Stimulated activated CD4-positive, alpha-beta T cell treated with anti-CD3 and anti-CD28 coated beads, Interleukin-4, amount 100 ng/mL, for 24 hours (primary cell): ENCODE measurements at places on chromosomes 13 and 19.

DNA sequence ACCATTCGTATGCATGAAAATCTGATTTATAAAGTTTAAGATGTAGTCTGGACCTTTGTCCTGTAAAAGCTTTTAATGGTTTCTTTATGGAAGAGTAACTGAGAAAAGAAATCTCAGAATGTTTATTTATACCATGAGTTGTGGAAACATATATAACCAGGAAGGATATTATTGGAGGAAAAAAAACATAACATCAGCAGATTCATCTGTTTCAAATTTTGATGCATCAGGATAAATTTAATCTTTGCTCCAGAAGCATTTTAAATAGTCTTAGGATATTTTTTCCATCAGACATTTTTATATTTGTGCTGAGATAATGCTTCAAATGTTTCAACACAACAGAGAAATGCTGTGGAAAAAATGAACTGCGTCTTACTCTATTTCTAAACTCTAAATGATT, 31.2 kb upstream of the CSNK1A1L start:
- no peak for DNase-seq

DNA sequence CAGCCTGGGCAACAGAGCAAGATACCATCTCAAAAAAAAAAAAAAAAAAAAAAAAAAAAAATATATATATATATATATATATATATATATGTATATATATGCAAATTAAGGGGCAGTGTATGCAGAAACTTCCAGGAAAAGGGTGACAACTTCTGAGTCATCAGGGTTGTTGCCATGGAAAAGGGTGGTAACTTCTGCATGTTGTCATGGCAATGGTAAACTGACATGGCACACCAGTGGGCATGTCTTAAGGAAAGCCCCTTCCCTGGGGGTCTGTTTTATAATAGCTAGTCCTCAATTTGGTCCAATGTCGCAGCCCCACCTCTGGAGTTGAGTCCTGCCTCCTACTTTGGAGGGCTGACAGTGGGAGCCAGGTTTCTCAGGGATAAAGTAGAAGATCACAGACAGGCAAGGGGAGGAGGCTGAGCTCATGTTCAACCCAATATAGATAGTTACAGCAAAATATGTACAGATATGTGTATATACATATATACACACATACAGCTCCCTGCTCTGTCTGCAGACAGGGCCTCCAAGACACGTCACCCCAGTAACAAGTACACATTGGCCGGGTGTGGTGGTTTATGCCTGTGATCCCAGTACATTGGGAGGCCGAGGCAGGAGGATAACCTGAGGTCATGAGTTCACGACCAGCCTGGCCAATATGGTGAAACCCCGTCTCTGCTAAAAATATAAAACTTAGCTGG, 7.2 kb upstream of the FCHO1 start:
- DNase-seq: no peak

GRCh38 chr19:15551293-15552004, 43.1 kb downstream of the CYP4F22 start:
- peak; percentile 67 for DNase-seq

- DNase-seq: no peak
Observed at GRCh38 chr19:15072930-15073647, 8.9 kb upstream of the OR1I1 start.

- DNase-seq: no peak
Observed at GRCh38 chr13:101579281-101579802, 126.9 kb downstream of the ITGBL1 start.

DNA sequence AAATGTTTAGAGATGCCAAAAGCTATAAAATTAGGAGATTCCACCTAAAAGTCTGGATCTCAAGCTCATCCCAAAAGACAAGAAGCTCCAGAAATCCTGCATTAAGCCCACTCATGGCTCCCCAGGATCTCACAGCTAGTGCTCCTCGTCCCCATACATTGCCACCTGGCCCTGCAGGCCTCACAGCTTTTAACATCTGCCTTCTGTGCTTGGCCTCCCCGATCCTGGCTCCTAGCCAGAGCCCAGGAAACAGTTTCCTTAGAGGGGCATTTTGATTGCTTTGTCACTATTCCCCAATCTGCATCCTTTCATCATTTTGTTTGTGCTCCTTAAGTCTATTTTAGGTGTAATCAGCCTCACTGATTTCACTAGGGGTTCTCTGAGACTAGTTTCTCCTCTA, 14.5 kb upstream of the DCT start:
- no peak for DNase-seq

DNA sequence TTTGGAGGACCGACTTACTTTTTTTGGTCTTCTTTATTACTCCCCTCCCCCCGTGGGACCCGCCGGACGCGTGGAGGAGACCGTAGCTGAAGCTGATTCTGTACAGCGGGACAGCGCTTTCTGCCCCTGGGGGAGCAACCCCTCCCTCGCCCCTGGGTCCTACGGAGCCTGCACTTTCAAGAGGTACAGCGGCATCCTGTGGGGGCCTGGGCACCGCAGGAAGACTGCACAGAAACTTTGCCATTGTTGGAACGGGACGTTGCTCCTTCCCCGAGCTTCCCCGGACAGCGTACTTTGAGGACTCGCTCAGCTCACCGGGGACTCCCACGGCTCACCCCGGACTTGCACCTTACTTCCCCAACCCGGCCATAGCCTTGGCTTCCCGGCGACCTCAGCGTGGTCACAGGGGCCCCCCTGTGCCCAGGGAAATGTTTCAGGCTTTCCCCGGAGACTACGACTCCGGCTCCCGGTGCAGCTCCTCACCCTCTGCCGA, 409 bp downstream of the FOSB start:
- peak; percentile 39 for DNase-seq

DNA sequence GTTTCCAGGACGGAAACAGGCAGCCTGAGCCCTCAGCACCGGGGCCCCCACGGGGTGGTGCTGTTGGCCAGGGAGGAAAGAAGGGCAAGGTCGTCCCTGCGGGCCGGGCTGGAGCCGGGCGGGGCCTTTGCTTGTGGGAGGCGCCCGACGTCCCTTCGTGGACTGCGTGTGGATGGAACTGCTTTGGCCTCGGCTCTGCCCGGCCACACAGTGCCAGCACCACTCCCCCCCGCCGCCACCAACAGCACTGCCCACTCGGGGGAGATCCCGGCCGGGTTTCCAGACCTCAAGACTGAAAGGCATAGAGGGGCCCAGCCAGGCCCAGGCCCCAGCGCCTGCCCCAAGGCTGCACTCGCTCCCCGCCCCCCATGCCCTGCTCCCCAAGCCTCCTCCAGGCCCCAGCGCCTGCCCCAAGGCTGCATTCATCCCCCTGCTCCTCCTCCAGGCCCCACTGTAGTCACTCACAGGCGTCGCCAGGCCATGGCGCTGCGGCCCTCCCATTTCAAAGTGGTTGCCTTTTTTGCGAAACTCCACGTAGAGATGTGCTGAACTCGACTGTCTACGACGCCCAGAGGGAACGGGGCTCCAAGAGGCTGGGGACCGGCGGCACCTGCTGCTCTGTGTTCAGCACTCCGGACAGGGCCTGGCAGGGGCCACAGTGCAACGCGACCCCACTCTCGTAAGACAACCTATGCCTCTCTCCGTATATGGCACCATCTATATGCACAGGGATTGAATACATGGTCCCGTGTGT, 22.5 kb downstream of the C13orf46 start:
- DNase-seq: peak; percentile 66

- DNase-seq: no peak
Observed at GRCh38 chr19:52923778-52924593, 758 bp upstream of the ZNF888 start.

- DNase-seq: no peak
Observed at GRCh38 chr13:101697745-101698144, 245.3 kb downstream of the ITGBL1 start.

DNA sequence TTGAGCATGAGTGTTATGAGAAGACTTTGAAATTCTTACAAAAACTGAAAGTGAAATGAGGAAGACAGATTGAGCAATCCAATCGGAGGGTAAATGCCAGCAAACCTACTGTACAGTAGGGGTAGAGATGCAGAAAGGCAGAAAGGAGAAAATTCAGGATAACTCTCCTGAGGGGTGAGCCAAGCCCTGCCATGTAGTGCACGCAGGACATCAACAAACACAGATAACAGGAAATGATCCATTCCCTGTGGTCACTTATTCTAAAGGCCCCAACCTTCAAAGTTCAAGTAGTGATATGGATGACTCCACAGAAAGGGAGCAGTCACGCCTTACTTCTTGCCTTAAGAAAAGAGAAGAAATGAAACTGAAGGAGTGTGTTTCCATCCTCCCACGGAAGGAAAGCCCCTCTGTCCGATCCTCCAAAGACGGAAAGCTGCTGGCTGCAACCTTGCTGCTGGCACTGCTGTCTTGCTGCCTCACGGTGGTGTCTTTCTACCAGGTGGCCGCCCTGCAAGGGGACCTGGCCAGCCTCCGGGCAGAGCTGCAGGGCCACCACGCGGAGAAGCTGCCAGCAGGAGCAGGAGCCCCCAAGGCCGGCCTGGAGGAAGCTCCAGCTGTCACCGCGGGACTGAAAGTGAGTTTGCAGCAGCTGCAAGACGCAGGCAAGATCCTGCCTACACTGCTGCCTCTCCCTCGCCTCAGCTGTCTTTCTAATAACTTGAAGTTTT, at the start of gene TNFSF13B:
TNFSF13B (plus strand) TSS at position 118 of the 728 bp plus-strand sequence; CDS start at position 296, 178 bp downstream.
- DNase-seq: peak; percentile 60

DNA sequence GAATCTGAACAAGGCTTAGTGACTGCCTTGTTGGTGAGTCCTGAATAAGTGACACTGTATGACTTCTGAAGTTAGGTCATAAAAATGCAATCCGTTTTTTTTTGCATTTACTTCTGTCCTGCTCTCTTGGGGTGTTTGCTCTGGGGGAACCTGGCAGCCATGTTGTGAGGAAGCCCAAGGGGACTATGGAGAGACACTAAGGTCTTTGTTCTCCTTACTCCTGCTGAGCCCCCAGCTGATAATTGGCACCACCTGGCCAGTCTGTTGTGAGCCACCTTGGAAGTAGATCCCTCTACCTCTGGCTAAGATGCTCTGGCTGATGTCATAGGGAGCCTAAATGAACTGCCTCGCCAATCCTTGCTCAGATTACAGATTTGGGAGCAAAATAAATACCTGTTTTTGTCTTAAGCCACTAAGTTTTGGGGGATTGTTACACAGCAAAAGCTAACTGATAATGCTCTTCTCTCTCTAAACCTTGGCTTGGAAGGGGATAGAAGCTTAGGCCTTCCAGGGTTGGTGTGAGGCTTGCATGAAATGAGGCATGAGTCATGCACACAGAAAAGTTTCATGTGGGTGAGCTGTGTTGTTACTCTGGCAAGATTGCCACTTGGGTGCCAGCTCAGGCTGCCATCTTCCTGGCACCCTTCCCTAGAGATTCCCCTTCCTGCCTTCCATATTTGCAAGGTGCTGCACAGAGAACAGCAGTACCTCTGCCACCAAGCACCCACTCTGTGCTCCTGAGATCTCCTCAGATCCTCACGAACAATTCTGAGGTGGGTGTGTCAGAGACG, 10.1 kb downstream of the TUBB4A start:
- DNase-seq: no peak

GRCh38 chr19:1880611-1881392, 4.5 kb downstream of the ABHD17A start:
- DNase-seq: no peak

DNA sequence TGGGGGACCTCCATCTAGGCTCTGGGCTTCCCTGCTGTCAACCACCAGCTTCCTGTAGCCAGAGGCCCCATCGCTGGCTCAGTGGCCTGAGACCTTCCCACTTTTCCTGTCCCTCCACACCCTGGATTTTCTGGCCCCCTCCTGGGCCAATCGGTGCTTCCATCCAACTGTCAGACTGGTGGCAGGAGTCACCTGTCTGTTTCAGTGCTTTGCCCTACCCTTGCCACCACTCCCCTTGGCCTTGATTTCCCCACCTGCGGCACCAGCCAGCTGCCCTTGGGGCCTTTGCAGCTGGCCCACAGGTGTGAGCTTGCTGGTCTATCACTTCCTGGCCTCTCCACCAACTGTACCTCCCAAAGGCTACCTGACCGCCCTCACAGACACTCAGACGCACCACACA, 12.5 kb downstream of the VSIG10L start:
- DNase-seq: no peak

- no peak for DNase-seq
Observed at GRCh38 chr19:19285686-19286085, 12.6 kb upstream of the TM6SF2 start.

GRCh38 chr13:20114066-20114610, 46.7 kb downstream of the GJA3 start:
- DNase-seq: no peak
